ENCODE measurements at places on chromosomes 6 and 20. TPM values are rescaled to one million over a fixed set of nuclear protein-coding genes. Genes with fewer than 3 reads are reported as not detected.

Gene RHAG
- 0.23 TPM for total RNA-seq

Gene LINC00237
- total RNA-seq: not detected

DNA sequence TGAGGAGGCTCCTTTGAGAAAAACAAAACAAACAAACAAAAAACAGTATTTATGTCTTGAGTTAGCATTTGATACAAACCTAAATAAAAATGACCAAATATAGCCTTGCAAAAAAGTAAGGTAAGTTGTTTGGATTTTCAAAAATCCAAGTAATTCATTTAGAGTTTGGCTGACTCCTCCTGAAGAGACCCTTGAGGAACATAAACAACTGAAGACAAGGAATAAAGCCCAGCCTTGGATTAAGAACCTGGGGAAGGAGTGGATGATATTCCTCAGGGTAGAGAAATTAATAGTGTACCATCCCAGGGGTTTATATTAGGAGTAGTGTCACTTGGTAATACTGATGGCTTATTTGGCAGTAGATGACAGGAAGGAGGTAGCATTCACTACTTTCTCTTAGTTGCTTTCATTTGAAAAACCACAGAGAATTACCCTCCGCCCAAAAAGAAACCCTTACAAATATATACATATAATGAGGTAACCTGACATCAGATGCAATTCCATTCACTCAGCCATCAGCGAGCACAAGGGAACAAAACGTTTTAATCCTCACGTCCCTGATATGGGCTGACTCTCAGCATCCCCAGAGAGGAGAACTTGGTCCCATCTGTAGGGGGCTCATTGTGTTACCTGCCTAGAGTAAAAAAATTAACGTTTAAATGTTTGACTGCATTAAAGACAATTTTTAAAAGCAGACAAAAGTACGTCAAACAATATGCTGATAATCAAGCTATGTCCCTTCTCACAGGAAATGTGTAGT lies 57.0 kb downstream of the SOBP start:
- DNase-seq: no peak
- no peak overlapping the region for H3K4me3 ChIP-seq
- H3K4me1 ChIP-seq: no peaks in the 10 kb centered on the region

GRCh38 chr6:152897807-152898399 lies 84.9 kb downstream of the FBXO5 start:
- no peak overlapping the region for H3K4me3 ChIP-seq
- H3K4me1 ChIP-seq: no peaks in the 10 kb centered on the region
- no peak overlapping the region for H3K27ac ChIP-seq
